Immature natural killer cell (primary cell): ENCODE measurements at places on chromosomes 2 and 18.

DNA sequence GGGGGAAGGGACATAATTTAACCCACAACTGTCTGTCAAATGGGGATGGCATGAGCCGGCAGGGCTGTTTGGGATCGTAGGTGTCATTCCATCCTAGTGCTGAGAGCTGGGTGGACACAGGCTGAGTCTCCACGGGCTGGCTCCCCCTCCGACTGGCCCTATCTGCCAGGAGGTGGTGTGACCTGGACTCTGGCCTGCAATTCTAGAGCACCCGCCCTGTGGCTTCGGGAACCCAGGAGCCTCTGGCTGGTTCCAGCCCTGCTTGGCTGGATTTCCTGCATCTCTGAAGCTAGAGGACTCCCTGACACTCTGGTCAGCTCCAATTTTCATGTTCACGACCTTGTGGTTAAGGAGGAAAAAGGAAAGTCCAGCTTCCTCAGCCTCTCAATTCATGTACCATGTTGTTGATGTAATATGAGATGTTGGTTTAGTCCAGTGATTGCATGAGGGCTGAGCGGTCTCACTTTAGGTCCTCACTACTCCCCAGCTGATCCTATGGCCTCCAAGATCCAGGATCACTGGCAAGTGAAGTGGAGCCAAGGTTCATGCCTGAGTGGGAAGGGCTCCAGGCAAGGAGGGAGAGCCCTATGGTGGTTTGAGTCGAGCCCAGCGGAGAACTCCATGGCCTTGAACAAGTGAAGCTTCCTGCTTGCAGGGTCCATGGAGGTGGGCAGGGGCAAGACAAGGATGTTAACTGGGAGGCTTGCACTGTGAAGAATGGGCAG, 169.1 kb downstream of the NDUFA10 start:
- H3K4me3 ChIP-seq: no peak overlapping the region
- no peaks in the 10 kb centered on the region for H3K36me3 ChIP-seq
- peaks cover 23% of the 10 kb centered on the region for H3K27me3 ChIP-seq
- H3K4me1 ChIP-seq: no peaks in the 10 kb centered on the region
- no peak overlapping the region for H3K27ac ChIP-seq

- no peaks in the 10 kb centered on the region for H3K36me3 ChIP-seq
- H3K4me3 ChIP-seq: no peak overlapping the region
- peaks cover 2% of the 10 kb centered on the region for H3K4me1 ChIP-seq
- no peak for DNase-seq
- H3K27me3 ChIP-seq: peaks cover 18% of the 10 kb centered on the region
Observed at GRCh38 chr18:58536202-58536516, 92.7 kb downstream of the ALPK2 start.

DNA sequence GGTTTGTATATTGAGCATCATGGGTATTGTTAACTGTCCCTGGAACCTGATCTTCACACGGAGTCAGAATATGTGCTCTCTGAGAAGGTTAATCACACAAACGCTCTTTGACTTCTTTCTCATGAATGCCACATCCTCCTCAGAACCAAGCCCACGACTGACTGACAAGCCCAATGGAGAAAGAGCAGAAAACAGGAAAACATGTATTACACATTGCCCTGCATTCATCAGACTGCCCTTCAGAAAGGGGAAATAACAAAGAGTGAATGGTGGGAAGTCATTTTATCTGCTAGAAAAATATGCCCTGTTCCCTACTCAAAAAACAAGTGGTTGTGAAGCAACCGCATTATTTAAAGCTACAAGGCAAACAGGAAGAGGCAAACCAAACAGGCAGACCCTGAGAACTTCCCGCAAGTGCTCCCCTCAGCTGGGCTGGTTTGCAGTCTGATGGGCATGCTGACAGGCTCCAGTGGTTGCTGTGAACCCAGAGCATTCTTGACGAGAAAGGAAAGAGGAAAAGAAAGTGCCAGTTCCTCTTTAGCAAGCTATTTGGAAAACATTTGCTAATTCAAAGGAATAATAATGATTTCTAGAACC, 172.9 kb upstream of the SETBP1 start:
- peaks cover 4% of the 10 kb centered on the region for H3K27me3 ChIP-seq
- no peak overlapping the region for H3K27ac ChIP-seq
- no peak overlapping the region for H3K4me3 ChIP-seq

- H3K4me1 ChIP-seq: peaks cover 24% of the 10 kb centered on the region
- H3K4me3 ChIP-seq: no peak overlapping the region
- H3K27ac ChIP-seq: no peak overlapping the region
Observed at GRCh38 chr2:28277466-28277865, 115.2 kb upstream of the FOSL2 start.

- H3K27me3 ChIP-seq: no peaks in the 10 kb centered on the region
- no peak for DNase-seq
- H3K36me3 ChIP-seq: no peaks in the 10 kb centered on the region
Observed at GRCh38 chr2:178309541-178309940, 115.2 kb downstream of the OSBPL6 start.

DNA sequence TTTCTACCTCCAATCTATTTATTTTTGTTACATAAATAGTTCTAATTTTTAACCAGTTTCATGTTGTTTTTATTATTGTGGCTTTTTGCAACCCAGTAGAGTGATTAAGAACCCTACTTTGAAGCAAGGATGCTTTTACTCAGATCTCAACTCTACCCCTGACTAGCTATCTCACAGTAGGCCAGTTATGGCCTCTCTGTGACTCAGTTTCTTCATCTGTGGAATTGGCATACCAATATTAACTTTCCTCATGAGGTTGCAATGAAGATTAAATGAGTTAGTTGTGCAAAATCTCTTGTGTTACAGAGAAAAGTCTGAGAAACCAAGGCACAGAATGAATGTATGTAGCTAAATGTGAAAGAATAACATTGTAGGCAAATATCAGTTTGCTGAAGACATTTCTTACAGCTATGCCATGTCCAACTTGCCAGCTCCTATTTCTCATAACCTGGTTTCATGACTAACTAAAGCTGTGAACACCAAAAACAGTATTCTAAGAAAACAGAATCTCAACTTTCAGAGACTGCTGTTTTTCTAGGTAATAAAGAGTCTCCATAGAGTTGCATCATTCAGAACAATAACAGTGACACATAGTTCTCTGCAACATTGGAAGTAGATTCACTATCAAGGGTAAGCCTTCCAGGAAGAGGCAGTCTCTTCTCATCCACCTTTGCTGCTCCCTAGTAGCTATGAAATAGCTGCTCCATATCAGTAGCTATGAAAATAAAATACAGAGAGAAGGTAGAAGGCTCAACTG, 33.2 kb upstream of the CYTIP start:
- no peak overlapping the region for H3K4me3 ChIP-seq
- DNase-seq: no peak
- no peaks in the 10 kb centered on the region for H3K36me3 ChIP-seq
- no peak overlapping the region for H3K27ac ChIP-seq
- H3K27me3 ChIP-seq: no peaks in the 10 kb centered on the region

DNA sequence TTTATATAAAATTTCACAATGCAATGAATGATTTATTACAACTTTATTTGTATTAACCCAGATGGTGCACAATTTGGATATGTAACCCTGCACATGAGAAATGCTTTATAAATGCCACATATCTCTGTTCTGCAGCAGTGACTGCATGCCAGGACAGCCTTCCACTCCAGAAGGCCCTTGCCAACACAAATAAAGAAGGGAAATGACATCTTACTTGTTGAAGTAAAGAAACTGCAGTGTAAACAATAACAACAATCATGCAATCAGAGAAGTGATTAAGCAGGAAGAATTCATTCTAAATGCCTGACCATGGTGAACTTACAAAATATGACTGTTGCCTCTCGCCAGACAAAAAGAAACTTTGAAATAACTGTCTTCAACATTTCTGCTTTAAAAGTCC, 129.9 kb upstream of the CHST9 start:
- H3K27me3 ChIP-seq: no peaks in the 10 kb centered on the region
- H3K36me3 ChIP-seq: no peaks in the 10 kb centered on the region
- H3K4me1 ChIP-seq: no peaks in the 10 kb centered on the region
- H3K4me3 ChIP-seq: no peak overlapping the region
